MM.1S (cell line): ENCODE measurements at places on chromosomes 13 and 19.

GRCh38 chr19:13069415-13070359 lies 33.0 kb downstream of the LYL1 start:
- no peak for DNase-seq

- no peak for DNase-seq
Observed at GRCh38 chr19:16034958-16035560, 41.2 kb upstream of the TPM4 start.

DNA sequence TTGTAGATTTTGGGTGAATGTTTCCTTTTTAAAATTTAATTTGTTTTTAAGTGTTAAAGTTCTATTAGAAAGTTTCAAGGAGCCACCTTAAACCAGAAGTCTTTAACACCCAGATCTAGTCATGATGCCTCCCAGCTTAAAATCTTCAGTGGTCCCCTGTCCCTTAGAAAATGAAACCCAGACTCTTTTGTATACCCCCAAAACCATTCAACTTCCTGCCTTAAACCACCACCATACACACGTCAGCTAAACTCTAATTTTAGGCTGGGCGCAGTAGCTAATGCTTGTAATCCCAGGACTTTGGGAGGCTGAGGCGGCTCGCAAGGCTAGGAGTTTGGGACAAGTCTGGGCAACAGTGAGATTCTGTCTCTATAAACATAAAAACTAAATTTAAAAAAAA lies 37.9 kb downstream of the N4BP2L1 start:
- peak; percentile 38 for DNase-seq

- DNase-seq, result no peak
Observed at GRCh38 chr19:33295621-33296487, 6.5 kb downstream of the CEBPA start.

DNA sequence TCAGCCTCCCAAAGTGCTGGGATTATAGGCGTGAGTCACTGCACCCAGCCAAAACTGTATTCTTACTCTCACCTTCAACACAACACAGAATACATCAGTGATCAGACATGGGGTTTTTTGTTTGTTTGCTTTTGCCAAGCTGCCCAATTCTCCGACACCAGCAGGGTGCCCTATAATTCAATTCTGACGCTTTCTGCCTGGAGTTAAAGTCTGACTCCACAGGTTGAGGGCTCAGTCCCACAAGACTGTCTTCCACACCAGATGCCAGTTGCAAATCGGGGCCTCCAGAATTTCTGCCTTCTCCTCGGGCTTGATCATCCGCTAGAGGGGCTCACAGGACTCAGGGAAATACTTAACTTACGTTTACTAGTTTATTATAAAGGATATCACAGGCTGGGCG lies 22.1 kb downstream of the FBN3 start:
- DNase-seq, result no peak

DNA sequence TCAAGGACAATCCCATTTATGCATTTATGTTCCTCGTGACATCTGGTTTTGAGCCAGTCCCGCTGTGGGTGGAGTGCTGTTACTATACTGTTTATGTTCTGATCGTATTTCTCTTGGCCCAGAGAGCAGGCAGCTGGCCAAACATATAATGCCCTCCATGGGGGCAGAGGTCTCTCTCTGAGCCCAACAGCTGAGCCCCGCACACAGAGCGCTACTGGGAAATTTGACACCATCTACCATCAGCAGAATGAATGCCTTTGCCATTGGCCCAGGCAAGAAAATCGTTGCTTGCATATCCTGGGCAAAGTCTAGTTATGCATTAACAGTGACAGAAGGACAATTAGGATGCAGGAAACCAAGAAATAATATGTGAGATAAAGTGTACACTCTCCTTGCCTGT lies 126.8 kb upstream of the CACNA1A start:
- no peak for DNase-seq

DNA sequence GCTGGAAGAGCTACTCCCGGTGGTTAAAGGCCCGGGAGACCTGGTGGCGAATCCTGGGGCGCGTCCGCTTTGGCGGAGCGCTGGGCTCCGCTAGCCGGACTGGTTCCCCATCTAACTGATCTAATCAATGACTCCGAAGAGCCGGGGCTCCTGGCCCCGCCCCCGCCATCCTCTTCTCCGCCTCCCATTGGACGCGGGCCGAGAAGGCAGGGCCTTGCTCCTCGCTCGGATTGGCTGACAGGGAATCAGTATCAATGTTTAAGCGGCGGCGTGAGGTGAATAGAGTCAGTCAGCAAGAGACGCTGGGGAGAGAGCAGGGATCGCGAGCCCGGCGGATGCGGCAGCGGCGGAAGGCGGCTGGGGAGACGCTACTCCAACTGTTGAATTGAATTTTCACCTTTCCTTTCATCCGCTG lies 1.7 kb upstream of the PCDH17 start:
- DNase-seq, result no peak

DNA sequence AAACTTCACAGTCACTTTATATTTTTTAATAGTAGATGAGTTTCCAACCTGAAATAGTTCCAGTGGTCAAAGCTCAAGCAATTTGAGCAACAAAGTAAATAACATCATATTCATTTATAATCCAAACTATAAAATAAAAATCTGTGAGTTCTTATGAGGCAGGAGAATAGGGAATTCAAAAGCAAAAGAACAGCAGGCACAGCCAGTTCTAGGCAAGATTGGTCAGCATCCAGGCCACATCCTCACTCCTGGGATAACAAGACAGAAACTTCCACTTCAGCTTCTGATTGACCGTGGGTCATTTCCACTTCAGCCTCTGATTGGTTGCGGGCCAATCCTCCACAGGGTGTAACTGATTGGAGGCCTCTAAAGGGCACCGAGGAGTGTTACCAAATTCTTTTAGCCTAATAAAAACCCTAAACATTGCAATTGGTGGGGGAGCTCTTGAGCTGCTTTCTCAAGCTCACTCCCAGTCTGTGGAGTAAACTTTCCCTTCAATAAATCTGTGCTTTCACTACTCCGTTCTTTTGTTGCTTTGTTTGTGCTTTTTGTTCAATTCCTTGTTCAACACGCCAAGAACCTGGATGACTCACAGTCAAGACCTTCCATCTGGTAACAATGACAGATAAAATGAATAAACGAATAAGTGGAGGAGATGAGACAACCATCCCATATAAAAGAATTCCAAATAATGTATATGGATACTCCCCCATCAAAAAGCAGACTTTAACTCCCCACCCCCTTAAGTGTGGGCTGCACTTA lies 42.6 kb upstream of the AMER2 start:
- DNase-seq, result no peak

DNA sequence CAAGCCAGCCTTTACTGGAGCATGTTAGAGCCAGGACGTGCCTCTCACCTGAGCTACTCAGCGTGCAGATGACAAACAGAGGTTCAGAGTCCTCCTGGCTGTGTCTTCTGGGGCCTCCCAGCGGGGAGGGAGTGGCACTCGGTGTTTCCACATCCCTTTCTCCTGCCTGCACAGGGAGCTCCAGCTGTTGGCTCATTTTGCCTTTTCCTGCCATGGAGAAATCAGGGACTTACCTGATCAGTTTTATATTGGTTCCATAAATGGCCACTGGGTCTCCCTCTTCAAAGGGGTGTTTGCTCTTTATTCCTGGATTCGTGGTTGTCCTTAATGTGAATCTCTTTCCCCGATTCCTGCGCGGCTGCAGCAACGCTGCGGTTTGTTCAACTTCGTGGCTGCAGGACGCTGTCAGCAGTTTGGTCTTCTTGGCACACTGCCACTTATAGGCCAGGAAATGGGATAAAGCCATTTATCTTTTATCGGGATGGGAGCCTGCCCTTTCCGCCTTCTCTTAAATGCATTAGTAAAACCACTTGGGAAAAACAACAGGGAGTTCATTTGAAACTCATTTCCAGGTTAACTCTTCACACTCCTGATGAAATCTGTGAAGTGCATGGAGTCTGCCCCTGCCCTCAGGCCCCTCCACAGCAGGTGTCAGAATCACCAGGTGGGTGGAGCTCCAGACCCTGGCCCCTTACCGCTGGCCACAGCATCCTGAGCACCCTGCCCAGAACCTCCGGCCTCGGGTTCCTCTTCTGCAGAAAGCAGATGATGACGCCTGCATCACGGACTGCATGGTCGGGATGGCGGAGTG lies 39.8 kb upstream of the MCF2L start:
- DNase-seq, result no peak

DNA sequence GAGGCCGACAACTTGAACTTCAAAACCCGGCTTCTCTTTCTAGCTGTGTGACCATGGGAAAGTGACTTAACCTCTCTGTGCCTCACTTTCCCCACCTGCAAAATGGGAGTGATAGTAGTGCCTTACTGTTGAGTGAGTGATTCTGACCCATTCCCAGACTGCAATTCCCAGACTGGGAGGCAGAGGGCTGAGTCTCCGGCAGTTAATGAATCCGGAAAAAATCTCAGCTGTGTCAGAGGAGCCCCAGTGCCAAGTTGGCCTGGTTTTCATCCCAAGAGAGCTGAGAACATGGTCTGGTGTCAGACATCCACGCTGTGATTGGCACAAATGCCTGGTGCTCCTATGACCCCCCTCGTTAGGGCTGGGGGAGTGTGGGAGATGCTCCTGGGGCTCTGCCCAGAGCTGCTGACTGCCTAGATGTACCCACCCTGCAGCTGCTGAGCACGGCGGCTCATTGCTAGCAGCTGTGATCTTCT lies 50.0 kb downstream of the PIN1 start:
- DNase-seq, result no peak

GRCh38 chr19:10896851-10897526 lies 25.6 kb downstream of the CARM1 start:
- no peak for DNase-seq

DNA sequence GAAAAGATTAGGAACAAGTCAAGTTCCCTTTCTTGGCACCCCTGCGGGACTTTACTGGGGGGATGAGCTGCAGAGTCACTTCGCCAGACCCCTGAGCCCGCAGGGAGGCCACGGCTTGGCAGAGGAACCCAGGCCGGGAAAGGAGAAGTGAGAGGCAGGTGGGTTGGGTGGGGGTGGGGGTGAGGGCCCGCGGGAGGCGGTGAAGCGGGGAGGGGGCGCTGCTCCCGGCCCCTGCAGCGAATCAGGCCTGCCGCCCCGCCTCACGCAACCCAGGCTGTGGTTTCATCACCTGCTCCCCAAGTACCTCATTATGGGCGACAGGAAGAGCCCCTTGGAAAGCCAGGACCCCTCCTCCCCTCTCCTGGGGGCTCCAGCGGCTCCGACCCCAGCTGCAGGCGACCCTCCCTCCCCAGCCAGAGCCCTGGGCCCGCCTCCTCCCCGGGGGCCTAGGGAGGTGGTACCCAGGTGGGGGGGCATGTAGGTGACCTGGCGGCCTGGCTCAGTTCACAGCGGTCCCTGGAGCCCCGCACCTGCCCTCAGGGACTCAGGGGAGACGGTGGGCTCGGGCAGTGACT lies 9.5 kb downstream of the MEF2B start:
- DNase-seq, result no peak

DNA sequence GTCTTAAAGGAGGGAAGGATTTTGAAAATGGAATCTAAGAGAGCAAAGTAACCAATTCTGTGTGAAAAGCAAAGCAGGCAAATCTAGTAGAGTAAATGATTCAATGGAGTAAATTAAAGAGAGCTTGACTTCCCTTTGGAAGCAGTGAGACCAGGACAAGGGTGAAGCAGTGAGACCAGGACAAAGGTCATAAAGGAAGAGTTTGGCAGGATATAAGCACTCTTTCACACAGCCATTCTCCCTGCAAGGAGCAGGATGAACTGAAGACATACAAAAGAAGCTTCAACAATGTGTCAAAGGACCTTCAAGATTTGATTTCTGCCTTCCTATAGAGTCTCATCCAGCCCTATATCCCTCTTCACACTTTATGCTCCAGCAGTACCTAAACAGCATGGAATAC lies 123.8 kb downstream of the ENOX1 start:
- no peak for DNase-seq

- DNase-seq, result peak; percentile 6
Observed at GRCh38 chr13:21344662-21345176, 114.4 kb downstream of the ZDHHC20 start.

DNA sequence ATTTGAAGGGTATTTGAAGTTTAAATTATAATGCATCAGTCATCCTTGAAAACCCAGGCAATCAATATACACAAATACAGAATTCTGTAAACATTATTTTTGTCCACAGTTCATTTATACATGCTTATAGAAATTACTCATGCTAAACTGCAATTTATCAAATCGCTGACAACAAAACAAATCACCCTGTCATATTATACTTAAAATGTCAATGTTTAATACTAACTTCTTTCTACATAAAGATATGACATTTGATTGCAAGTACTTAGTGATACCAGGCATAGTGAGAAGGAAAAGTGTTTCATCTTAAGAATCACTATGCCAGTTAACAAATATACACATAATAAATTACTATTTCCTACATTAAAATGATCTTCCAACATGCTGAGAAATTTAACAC lies 232.0 kb downstream of the PCDH20 start:
- no peak for DNase-seq

GRCh38 chr13:46281779-46282178 lies 70.1 kb downstream of the LRRC63 start:
- no peak for DNase-seq

- DNase-seq, result no peak
Observed at GRCh38 chr13:75366380-75367280, 115.3 kb downstream of the TBC1D4 start.

DNA sequence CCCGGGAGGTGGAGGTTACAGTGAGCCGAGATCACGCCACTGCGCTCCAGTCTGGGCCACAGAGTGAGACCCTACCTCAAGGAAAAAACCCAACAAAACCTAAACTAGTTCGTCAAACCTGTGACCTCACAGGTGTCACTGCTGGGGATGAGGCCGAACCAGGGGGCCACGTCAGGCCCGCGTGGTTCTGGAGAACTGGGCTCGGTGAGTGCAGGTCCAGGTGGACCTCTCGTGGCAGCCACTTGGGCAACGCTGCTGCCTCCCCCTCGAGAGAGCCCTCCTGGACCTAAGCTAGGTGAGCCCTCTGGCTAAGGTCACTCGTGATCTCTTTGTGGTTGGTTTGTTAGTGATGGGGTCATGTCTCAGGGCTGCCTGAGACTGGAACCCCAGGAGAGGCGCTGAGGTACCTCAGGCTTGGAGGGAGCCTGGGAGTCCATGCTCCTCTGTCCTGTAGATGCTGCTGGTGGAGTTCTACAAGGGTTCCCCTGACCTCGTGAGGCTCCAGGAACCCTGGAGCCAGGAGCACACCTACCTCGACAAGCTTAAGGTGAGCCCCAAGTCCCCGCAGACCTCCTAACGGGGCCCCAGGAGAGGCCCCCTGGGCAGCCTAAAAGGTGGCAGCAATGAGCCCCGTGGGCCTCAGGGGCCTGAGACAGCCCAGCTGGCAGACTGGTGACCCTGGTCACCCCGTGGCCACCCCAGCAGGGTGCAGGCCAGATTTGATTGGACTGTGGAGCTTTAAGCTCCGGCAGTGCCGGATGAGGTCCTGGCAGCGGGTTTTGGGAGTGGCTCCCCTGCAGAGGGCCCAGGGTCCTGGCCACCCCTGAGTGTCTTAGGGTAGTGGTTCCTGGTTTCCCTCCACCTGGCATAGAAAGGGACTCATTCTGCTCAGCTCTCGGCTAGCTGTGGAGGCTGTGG lies 15.6 kb downstream of the MPND start:
- DNase-seq, result no peak

DNA sequence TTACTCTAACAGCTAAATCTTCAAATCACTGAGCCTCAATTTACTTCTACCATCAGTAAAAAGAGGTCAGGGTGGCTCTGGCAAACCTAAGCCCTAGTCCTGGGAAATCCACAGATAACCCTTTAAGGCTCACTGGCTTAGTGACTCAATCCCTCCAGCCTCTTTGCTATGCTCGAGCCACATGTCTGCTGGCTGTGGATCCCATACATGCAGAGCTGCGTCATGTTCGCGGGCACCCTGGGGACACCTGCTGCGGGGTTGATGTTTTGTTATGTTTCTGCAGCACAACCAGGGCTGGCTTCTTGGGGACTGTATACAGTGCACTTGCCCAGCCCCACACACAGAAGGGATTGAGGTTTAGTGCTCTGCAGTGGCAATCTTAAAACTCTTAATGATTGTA lies 41.6 kb upstream of the C13orf42 start:
- no peak for DNase-seq

GRCh38 chr19:45693106-45693788 lies 781 bp downstream of the QPCTL start:
- peak; percentile 75 for DNase-seq
